ENCODE measurements at places on chromosomes 12 and 14.

GRCh38 chr12:92582893-92583292 is 119.9 kb upstream of the PLEKHG7 start:
- DNase-seq: no peak

GRCh38 chr12:20367583-20368113 is 689 bp upstream of the PDE3A start:
- DNase-seq: no peak

GRCh38 chr12:4068981-4069669 is 195.9 kb upstream of the PARP11 start:
- DNase-seq: no peak

- no peak for DNase-seq
Measured at GRCh38 chr12:123242116-123242904, 9.1 kb downstream of the MTRFR start.

GRCh38 chr14:65214741-65215140 is 112.4 kb upstream of the MAX start:
- DNase-seq: no peak

- no peak for DNase-seq
Measured at GRCh38 chr14:32472076-32472475, 143.0 kb downstream of the AKAP6 start.

- DNase-seq: no peak
Measured at GRCh38 chr12:91889059-91889458, 256.6 kb downstream of the BTG1 start.

DNA sequence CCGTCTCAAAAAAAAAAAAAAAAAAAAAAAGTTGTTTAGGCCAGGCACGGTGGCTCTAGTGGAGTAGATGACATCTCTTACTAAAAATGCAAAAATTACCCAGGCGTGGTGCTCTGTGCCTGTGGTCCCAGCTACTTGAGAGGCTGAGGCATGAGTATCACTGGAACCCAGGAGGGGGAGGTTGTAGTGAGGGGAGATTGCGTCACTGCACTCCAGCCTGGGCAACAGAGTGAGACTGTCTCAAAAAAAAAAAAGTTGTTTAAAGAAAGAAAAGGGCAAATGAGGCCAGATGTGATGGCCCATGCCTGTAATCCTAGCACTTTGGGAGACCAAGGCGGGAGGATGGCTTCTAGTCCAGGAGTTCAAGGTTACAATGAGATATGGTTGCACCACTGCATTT is 36.6 kb upstream of the SPPL3 start:
- no peak for DNase-seq

DNA sequence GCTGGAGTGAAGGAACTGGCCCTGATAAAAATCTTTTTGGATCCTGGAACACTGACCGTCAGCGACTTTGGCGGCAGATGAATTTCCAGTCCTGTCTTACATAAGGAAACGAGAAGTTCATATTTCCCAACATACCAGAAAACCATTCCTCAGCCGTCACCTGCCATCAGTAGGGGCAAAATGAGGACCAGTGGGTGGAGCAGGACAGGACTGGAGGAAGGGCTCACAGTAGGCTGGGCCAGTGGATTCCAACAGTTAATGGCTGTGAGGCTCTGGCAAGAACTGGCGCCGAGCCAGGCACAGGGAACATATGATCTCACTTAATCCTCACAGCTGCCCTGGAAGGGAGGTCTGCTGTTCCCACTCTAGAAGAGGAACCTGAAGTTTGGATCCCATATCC is 67.2 kb upstream of the FAM181A start:
- no peak for DNase-seq
